ENCODE measurements at places on chromosomes 16 and 17.

DNA sequence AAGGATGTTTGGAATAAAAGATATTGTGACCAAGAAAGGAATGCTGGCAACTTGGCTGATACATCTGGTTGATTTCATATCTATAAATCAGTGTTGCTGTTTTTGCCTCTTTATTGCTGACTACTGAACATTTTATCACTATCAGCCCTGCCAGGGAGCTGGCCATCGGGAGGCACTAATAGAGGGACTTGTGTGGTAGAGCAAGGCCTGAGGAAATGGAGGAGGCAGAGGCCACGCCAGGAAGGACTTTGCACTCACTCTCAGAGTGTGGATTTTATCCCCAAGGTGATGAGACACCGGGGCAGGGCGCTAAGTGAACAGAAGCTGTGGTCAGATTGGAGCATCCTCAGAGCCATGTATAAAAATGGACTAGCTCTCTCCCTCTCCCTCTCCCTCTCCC, 9.3 kb upstream of the CYB561 start:
- peaks cover 64% of the 10 kb centered on the region for H3K27me3 ChIP-seq
- no peaks in the 10 kb centered on the region for H3K36me3 ChIP-seq

GRCh38 chr17:80261159-80261894, 675 bp downstream of the RNF213 start:
- peak overlapping the region; percentile 93 for H3K27ac ChIP-seq
- H3K27me3 ChIP-seq, result no peaks in the 10 kb centered on the region
- peaks cover 19% of the 10 kb centered on the region for H3K36me3 ChIP-seq
- peak; percentile 82 for DNase-seq
- peaks cover 65% of the 10 kb centered on the region for H3K4me1 ChIP-seq

DNA sequence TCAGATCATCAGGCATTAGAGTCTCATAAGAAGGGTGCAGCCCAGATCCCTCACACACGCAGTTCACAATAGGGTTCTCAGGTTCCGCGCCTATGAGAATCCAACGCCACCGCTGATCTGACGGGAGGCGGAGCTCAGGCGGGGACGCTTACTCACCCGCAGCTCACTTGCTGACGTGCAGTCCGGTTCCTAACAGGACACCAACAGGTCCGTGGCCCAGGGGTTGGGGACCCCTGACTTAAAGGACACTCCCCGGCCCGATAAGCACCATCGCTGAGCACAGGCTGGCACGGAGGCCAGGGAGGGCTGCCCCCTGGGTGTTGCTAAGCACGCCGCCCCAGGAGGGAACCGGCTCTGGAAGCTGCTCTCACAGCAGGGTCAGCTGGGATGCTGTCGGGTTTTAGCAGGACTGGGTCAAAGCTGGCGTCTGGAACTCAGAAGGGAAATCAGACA, 30.1 kb upstream of the BAHCC1 start:
- peaks cover 90% of the 10 kb centered on the region for H3K27me3 ChIP-seq
- DNase-seq, result peak; percentile 41
- H3K36me3 ChIP-seq, result no peaks in the 10 kb centered on the region
- no peak overlapping the region for H3K4me3 ChIP-seq

DNA sequence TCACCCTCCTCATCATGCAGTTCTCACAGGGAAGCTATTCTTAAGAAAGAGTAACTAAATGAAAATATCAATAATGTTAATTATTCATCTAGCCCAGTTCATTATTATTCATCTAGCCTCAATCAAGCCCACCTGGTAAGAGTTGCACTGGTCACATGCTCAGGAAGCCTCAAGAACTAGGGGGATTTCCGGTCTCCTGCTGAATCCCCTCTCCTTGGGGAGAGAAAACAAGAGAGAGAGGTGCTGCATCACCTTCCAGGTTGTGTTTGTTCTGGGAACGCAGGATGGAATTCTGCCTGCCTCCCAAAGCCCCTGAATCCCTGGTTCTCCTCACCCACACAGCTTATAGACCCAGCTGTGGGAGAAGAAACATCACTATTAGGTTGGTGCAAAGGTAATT, 164.0 kb downstream of the PMP22 start:
- no peak overlapping the region for H3K27ac ChIP-seq
- no peaks in the 10 kb centered on the region for H3K27me3 ChIP-seq
- no peak for DNase-seq

DNA sequence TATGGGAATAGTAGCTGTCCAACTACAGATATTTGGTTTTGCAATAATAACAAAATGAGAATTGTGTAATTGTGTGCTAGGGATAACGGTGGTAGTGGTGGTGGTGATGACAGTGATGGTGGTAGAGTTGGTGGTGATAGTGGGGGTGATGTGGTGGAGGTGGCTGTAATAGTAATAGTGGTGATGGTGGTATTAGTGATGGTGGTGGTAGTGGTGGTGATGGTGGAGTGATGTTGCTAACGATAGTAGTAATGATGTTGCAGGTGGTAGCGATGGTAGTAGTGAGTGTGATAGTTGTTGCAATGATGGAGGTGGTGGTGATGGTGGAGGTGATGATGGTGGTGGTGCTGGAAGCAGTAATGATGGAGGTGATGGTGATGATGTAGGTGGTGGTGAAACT, 94.4 kb downstream of the HS3ST3B1 start:
- H3K27me3 ChIP-seq, result no peaks in the 10 kb centered on the region
- peaks cover 7% of the 10 kb centered on the region for H3K4me1 ChIP-seq
- H3K4me3 ChIP-seq, result no peak overlapping the region
- DNase-seq, result no peak

Measured in activated naive CD4-positive, alpha-beta T cell treated with anti-CD3 and anti-CD28 coated beads, Interleukin-2, amount 10 ng/mL, durations not matched to agents 7 days and 5 days (primary cell).